Stimulated activated CD4-positive, alpha-beta T cell treated with anti-CD3 and anti-CD28 coated beads, TNF-alpha, amount 100 ng/mL, for 24 hours (primary cell): ENCODE measurements at places on chromosomes 4 and X.

DNA sequence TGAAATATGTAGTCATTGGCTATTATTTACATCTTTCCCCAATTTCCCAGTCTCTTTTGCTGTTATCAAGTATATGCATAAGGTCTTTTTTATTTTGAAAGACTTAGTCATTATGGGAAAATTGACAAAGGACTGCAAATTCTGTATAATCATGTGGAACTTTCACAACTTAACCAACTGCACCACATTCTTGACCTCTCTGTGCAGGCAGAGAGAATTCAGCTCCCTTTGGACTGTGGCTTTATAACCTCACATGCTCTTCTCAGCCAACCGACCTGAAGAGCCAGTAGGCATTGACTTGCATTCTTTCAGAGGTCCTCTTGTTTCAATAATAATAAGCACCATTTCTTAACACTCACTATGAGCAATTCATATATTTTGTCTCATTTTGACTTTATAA lies 66.9 kb downstream of the ANXA3 start:
- DNase-seq = no peak

DNA sequence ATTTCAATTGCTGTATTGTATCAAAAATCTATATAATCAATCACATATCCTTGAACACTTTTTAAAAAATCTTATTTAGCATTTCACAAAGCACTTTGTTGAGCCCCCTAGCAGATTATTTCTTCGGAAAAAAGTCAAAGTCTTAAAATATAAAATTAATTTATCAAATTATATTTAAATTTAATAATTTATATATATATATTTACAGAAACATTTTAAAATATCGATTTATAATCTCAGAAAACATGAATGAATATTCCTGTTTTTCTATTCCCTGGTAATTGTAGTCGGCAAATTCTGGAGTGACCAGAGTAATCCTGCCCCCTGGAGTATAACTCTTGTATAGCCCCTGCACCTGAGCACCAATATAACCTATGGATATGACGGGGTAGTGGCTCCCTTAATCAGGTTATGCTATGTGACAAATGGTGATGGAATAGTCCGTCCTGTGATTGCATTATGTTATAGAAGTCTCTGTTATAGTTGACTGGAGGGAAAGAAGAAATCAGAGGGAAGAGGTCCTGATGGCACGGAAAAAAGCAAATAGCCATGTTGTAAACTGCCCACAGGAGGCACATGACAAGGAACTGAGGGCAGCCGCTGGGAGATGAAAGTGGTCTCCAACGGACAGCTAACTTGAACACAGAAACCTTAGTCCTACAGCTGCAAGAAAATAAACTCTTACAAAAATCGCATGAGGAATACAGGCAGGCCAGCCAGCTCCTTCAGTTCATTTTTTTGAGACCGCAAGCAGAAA lies 1092.3 kb downstream of the ARAP2 start:
- DNase-seq = no peak

- DNase-seq = no peak
Observed at GRCh38 chr4:165448700-165449099, 69.9 kb downstream of the CPE start.

DNA sequence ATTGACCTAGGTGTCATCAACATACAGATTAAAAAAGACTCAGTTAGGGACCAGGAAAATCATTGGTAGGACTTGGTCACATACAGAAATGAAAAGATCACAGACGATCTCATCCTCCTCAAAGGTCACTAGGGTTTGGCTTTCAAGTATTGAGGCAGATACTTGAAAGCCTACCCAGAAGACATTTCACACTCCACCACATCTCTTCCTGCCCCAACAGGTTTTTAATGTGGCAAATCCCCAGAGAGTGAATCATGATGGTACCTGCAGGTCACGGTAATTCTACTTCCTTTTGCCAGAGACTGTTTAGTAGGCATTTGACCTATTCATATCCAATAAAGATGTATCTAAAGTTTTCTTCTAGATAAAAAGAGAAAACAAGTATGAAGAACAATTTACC lies 44.1 kb downstream of the INPP4B start:
- DNase-seq = no peak

DNA sequence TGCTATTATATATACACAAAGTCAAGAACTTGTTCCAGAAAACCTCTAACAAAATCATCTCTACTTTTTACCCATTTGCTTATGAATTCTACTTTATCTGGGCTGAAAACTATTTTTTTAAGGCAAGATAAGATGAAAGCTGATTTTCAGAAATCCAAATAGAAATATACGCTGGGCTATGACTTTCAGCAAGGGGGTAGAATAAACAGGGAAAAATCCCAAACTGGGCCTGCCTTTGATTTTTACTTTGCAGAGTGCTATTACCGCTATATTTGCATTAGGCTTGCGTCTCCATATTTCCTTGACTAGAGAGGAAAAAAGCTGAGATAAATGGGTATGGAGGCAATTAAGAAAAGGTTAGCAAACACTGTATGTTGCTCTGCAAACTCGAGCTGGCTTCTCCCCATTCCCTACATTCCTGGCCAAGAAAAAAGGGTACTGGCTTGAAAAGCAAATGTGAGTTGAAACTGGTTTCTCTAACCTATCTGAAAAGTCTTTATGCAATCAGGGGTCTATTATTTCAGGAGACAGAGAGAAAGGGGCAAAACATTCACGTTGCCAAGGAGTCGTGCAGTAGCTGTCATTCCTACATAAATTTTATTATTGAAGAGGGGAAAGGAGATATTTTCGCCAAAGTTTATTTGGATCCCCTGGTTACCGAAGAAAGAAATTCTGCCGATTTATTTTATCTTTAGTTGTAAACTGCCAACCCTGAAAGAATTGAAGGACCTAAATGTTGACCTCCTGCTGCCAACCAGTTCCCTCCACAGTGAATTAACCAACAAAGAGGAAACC lies 2.2 kb downstream of the TMEM47 start:
- DNase-seq = no peak

GRCh38 chrX:48700951-48701653 lies 4.6 kb downstream of the SUV39H1 start:
- no peak for DNase-seq

GRCh38 chr4:2923141-2923551 lies 40.1 kb downstream of the NOP14 start:
- DNase-seq = no peak

DNA sequence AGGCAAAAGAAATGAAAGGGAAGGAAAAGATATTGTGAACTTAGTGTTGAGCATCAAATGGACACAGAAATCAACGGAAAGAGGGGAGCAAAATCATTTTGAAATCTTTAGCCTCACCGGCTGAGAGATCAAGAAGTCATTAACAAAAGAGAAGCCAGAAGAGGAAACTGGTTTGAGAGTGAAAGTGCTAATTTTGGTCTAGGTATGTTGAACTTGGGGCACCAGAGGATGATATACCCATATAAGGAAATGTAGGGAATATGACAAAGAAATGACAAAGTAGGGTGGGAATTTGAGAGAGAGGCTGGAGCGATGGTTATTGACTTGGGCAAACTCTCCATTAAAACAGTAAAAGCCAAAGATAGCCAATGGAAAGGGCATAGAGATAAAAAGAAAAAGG lies 183.4 kb upstream of the ATOH1 start:
- no peak for DNase-seq

DNA sequence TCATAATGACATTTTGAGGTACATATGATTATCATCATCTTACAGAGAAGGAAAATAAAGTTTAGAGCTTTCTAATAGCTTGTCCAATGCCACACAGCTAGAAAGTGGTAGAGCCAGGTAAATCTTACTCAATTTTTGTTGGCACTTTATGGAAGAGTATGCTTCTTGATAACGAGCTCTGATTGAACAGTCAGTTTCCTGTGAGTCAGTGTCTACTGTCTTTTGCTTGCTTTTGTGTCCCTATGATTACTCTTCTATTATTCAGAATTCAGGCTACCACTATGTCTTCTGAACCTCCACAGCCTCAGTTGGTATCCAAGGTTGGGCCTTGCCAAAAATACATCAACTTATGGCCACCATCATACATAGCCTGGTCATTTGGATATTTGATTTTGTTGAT lies 2.6 kb downstream of the FAAH2 start:
- DNase-seq = no peak

- no peak for DNase-seq
Observed at GRCh38 chr4:8225706-8226443, 26.8 kb downstream of the SH3TC1 start.

GRCh38 chrX:120740072-120740471 lies 110.2 kb upstream of the C1GALT1C1 start:
- no peak for DNase-seq

- no peak for DNase-seq
Observed at GRCh38 chr4:56828784-56829535, 7.5 kb upstream of the SPINK2 start.

GRCh38 chr4:177177541-177178081 lies 132.1 kb upstream of the NEIL3 start:
- no peak for DNase-seq

- DNase-seq = no peak
Observed at GRCh38 chr4:108458681-108459080, 161.7 kb upstream of the RPL34 start.

DNA sequence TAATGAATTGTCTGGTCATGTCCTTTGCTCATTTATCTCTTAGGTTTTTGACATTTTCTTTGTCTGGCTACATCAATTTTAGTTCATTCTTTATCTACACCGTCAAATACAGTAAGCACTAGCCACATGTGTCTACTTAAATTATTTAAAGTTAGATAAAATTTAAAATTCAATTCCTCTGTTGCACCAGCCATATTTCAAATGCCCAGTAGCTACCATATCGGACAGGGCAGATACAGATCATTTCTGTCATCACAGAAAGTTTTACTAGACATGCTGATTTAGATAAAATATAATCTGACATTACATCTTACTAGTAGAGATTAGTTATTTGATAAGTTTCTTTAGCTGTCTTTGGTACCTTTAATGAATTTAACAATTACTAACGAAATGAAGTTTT lies 61.1 kb downstream of the WDR19 start:
- no peak for DNase-seq

DNA sequence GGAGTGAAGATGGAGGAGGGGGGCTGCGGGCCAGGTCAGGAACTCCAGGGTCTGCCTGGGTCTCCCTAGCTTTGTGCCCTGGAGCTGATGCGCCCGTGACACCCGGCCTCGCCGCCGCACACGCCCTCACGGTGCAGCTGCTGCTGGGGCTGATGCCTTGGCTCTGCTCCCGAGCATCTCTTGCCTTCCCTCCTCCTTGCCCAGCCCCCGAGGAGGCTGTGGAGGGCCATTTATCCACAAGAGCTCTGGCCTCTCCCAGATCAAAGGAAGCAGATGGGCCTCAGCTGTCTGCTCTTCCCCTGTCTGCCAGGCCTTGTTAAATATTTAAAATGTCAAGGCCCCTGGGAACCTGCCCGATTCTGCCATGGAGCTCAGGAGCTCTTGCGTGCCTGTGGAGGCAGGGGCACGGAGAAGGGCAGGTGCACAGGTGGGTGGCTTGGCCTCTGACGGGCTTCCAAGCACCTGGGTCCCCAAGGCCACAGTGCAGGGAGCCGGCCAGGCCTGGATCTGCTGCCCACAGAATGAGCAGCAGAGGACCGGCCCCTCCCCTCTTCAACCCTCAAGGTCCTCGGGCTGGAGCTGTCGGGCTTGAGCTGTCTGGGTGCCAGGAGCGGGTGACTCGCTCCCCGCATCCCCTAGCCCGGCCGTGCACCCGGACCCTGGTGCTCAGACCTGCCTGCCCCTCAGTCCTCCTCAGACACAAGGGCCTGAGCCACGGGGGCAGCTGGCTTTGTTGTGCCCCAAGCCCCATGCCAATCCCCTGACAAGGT lies 20.3 kb downstream of the ATP2B3 start:
- DNase-seq = no peak

GRCh38 chr4:5952286-5952974 lies 59.5 kb upstream of the CRMP1 start:
- DNase-seq = no peak

DNA sequence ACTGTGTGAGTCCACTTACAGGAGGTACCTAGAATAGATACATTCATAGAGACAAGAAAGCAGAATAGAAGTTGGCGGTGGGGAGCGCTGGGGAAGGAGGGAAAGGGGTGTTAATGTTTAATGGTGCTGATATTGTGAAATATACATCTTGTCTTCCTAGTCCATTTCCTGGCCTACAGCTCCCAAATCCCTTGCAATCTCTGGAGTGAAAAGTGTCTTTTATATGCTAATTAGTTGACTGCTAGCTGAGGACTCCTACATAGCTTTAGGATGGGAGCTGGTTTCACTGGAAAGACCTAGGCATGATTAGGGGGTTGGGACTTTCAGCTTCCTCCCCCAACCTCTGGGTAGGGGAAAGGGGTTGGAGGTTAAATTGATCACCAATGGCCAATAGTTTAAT lies 36.0 kb downstream of the FUNDC1 start:
- no peak for DNase-seq

GRCh38 chr4:4216648-4217047 lies 10.1 kb downstream of the OTOP1 start:
- no peak for DNase-seq

DNA sequence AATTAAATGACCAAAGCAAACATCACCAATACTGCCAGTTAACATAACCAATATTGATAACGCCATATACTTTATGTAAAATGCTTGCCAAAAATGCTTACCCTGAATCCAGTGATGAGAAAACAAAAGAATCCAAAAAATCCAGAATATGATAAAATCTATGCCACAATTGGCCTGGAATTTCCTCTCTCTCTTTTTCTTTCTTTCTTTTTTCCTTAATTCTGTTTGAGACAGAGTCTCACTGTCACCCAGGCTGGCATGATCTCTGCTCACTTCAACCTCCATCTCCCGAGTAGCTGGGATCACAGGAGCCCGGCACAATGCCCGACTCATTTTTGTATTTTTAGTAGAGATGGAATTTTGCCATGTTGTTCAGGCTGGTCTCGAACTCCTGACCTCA lies 9.8 kb upstream of the SLC7A11 start:
- no peak for DNase-seq

DNA sequence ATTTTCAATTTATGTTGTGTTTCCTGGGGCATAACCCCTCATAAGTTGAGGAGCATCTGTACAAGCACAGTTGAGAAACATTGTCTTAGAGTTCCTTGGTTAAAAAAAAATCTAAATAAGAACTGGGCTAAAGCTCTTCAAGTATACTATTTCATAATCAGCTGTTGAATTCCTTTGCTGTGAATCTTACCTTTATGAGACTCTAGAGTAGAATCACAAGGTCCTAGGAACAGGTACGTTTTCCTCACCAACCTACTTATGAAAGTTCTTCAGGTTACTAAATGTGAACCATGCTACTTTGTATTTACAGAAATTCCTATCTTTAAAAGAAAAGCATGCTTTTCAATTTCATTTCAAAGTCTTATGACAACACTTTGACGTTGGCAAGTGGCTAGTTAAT lies 20.9 kb upstream of the SOD3 start:
- no peak for DNase-seq

GRCh38 chrX:46837558-46838485 lies 979 bp downstream of the RP2 start:
- DNase-seq = no peak

- no peak for DNase-seq
Observed at GRCh38 chr4:123776267-123776666, 379.7 kb downstream of the SPRY1 start.

- no peak for DNase-seq
Observed at GRCh38 chr4:118765399-118765798, 70.5 kb downstream of the SEC24D start.
